ENCODE measurements at places on chromosomes 1 and 21.
A peak's percentile ranks its signal among the peaks of the same experiment; 100 is the strongest.

DNA sequence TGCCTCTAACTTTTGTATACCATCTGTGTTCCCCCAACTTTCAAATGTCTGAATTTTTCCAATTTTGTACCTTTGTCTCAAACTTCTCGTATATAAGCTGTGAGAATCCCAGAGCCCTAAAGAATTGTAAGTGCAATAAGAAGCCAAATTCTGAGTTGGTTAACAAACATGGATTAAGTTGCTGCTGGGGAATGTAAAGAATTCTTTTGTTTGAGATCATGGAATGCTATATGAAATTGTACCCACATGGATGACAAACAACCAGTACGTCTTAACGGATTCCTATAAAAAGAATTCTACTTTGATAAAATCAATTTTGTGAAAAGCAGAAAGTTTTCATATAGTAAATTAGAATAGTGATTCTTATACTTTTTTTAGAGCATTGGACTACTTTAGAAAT is 72.4 kb upstream of the CYP2J2 start:
- DNase-seq, result no peak

DNA sequence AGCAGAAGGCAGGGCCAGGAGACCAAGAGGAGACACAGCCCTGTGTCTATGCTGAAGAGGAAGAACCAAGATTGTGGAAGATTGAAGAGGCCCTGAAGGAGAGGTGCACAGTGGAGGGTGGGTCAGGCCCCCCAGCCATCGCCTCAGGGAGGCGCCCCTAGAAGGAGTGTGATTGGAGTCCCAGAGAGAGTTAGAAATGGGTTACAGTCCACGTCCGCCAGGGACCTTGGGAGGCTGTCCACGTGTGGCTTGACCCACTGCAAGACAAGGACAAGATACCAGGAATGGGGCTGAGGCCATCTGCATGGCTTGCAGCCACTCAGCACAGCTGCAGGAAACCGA is 375.1 kb downstream of the NPHP4 start:
- DNase-seq, result no peak

DNA sequence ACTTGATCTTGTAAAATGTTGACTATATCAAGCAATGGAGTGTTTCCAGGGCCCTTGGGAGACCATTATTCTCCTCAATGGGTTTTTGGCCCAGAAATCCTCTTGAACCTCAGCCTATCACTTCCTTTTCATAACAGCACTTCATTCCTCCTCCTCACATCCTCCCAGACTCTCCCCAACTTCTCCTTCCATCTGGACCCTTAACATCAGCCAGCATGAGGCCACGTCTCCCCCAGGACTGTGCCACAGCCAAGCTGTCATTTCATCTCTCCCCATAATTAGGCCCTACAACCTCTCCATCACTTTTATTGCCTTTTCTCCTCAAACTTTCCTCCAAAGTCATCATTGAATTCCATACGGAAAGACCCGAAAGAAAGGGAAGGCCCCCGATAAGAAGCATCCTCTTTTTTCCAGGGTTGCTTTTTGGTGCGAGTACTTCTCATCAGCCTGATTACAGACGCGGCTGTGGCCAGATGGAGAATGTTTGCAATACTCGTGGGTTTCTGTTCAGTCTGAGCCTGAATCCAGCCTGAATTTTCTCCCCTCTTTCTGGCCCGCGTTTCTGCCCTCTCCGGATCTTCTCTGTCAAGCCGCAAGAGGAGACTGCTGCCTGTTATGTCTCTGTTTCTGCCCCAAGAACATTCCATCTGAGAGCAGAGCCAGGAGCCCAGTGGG is 52.7 kb upstream of the SLC25A33 start:
- no peak for DNase-seq

GRCh38 chr21:46472246-46472645 is 13.6 kb downstream of the DIP2A start:
- DNase-seq, result no peak

GRCh38 chr1:19651141-19651737 is 7.1 kb downstream of the NBL1 start:
- DNase-seq, result no peak

DNA sequence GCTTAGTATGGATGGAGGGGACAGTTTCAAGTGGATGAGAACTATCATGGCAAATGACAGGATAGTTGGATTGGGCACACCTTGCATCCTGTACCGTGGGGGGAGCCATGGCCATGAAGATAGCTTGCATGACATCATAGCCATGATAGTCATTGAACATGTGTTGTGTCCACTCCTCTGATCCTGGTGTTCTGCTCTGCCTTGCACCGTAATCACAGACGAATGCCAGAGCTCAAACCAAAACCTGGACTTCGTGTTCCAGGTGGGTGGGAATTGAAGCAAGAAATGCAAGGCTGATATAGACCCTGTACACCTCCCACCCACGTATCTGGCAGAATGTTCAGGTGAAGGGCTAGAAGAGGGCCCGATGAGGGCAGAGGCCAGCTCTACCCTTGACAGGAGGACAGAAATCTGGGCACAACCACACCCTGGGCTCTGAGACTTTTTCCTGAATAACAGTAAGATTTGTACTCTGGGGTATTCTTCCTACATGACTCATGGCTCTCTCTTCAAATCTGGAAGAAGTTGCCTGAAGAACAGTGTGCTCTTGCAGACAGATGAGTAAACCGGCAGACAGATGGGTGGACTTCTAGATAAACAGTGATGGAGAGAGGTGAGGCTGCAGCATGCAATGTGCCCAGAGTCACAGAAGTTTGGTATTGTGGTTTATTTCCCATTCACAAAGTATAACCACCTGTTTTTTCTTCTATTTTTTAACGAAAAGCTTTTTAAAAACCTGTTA is 45.0 kb downstream of the KCNJ6 start:
- DNase-seq, result no peak

GRCh38 chr1:78792756-78793155 is 143.1 kb downstream of the IFI44 start:
- no peak for DNase-seq

- DNase-seq, result no peak
Observed at GRCh38 chr1:245807306-245807705, 652.5 kb downstream of the KIF26B start.

- DNase-seq, result no peak
Observed at GRCh38 chr21:31460980-31461379, 116.9 kb upstream of the TIAM1 start.

DNA sequence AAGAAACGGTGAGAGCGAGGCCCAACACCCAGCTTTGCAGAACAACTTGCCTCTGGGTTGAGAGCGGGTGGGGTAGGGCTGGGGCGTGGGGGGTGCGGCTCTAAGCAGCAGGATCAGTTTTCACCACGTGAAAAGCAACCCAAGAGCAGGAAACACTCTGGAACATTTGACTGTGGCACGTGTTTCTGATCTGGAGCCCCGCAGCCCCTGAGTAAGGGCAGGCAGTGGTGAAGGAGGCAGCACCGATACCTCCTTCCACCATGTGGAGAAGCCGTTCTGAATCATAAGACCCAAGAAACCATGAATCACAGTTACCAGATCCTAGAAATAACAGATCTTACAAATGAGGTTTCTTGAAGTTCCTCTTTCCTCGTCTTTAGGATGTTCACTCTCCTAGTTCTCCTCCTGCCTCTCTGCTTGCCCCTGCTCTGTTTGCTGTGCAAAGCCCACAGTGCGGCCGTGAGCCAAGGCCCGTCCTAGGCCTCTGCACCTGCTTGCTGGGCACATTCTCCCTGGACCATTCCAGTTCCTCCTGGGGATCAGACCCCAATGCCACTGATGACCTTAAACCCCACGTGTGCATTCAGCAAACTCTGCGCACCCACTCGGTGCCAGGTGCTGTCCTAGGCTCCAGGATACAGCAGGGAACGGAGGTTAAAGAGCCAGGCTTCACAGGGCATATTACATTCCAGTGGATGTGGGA is 31.9 kb downstream of the SLC1A7 start:
- no peak for DNase-seq

- DNase-seq, result no peak
Observed at GRCh38 chr1:215583185-215583749, 16.2 kb downstream of the KCTD3 start.

GRCh38 chr1:68565923-68566322 is 69.0 kb upstream of the DEPDC1 start:
- DNase-seq, result no peak

DNA sequence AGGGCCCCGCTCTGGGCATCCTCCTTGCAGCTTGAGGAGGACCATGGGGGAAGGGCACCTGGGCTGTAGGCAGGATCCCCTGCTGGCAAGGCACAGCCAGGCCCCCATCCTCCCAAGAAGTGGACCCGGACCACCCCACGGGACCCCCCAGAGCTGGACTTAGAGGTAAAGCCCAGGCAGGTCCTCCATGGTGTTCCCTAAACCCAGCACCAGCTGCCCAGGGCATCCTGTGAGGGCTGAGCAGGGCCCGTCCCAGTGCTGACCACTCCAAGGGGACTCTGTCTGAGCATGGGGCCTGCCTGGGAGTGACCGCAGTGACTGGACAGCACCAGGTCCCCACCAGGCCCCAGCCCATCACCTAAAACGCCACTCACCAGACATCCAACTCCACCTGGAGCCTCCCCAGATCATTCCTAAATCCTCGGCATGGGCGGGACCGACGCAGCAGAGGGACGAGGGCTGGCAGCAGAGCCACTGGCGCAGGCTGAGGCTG is 21.3 kb downstream of the COL6A2 start:
- DNase-seq, result no peak

DNA sequence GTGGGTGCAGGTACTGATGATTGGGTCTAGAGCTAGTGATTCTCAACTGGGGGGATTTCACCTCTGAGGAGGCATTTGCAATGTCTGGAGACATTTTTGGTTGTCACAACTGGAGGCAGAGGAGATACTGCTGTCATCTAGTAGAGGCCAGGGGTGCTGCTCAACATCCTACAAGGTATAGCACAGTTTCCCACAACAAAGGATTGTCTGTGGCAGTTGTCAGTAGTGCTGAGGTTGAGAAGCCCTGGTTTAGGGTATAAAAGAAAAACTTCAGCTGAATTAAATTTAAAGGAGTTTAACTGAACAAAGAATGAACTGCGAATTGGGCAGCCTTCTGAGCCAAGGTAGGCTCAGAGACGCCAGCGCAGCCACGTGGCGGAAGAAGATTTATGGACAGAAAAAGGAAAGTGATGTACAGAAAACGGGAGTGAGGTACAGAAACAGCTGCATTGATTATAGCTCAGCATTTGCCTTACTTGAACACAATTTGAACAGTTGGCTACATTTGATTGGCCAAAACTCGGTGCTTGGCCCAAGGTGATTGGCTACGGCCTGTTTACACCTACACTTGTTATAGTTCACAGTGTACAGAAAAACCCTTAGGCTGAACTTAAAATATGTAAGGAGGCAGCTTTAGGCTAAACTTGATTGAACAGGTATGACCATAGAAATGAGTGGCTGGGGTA is 40.4 kb downstream of the MPZL1 start:
- DNase-seq, result no peak

DNA sequence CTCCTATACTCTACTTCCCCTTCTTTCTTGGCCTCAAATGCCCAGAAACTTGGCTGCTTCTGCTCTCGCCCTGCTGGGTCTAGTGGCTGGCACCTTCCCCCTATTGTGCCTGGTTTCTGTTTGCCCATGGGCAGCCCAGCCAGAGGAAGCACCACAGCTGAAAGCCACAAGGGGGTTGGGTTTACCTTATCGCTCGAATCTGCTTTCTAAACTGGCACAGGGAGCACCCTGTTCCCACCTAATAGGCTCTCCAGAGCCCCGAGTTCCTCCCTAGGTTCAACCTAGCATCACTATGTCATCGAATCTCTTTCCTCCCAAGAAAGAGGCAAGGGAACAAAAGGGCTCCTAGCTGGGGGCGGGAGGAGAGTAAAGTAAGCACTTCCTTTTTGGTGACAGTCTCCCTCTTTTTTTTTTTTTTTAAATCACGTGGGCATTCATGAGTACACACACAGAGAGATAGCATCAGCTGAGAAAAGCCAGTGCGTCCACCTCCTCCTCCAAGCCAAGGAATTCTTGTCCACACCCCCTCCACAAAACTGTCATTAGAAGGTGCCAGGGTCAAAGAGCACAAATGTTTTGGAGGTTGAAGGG is 72.8 kb downstream of the PLEKHA6 start:
- DNase-seq, result peak; percentile 13

DNA sequence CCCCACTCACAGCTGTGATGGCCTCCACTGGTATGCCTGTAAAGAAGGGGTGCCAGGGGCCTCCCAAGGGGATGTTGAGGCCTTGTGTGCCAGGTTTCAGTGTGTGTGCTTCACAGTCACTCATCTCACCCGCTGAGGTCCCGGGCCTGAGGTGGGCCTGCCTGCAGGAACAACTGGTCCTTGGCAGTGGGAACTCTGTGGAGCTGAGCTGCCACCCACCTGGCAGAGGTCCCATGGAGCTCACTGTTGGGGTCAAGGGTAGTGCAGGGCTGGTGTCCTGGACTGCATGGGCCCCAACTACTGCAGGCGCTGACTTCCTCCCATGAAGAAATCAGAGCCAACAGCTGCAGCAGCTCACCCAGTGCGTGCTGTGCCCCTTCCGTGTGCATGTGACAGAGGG is 17.3 kb upstream of the ZNF678 start:
- DNase-seq, result no peak

- DNase-seq, result no peak
Observed at GRCh38 chr1:58607391-58607790, 30.3 kb upstream of the TACSTD2 start.

GRCh38 chr21:22710721-22711120 is 1712.5 kb downstream of the NCAM2 start:
- no peak for DNase-seq

- DNase-seq, result no peak
Observed at GRCh38 chr1:234869182-234870019, 259.2 kb downstream of the TOMM20 start.

GRCh38 chr1:59105548-59106507 is 191.1 kb upstream of the FGGY start:
- DNase-seq, result no peak

DNA sequence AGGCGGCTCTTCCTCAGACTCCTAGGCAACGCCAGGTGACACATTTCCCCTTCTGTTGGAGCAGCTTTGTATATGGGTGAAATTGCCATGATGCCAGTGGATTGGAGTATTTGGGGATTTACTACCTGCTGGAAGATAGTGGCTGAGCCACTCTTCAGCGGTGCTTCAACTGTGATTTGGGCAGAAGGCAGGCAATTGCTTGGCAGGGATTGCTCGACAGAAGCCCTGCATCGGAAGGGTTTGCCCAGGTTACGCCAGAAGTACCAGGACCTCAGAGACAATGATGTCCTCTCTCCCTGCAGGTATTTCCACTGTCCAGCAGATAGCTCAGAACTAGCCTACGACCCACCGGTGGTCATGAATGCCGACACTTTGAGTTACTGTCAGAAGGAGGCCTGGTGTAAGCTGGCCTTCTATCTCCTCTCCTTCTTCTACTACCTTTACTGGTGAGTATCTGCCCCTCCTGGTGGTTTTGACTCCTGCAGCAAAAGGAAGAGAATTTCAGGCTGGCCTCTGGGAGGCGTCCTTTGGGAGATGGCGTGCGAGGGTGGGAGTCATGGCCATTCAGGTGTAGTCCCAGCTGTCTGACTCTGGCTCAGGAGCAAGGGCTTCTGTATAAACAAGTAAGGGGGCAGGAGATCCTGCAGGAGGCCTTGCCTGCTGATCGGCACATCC is 118.3 kb downstream of the CNIH3 start:
- no peak for DNase-seq

DNA sequence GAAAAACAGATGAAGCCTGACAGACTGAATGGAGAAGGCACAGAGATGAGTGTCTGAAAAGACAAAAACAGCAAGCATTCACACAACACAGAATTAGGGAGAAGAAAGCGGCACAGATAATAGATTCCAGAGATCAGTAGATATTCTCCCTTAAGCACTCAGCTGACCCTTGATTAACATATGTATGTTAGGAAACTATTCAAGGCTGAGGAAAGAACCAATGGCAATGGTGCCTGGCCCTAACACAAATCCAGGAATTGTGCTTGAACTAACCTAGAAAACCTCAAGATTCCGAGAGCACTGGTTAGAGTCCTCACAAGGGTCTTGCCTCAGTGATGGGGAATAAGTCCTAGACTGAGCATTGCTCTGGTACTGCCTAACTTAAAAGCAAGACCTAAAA is 30.9 kb downstream of the KCNT2 start:
- no peak for DNase-seq

Measured in stimulated activated CD8-positive, alpha-beta memory T cell treated with anti-CD3 and anti-CD28 coated beads, Interleukin-12 subunit alpha, Interleukin-12 subunit beta, amount 100 ng/mL, for 4 hours (primary cell).